ENCODE measurements at places on chromosomes 4 and X.
A peak's percentile ranks its signal among the peaks of the same experiment; 100 is the strongest.

DNA sequence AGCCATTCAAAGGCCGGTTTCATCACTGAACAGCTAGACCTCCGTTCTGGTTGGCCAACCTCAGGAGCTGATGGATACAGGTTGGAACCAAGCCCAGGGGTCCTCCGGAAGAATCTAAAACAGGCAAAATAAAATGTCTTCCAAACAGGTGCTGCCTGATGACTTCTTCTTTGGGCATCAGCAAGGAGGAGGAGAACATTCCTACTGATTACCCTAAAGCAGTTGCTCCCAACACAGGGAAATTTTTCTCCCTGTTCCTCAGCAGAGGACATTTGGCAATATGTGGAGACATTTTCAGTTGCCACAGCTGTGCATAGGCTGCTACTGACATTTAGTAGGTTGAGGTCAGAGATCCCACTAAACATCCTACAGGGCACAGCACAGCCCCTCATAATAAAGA is 319.3 kb upstream of the PPARGC1A start:
- DNase-seq = no peak

DNA sequence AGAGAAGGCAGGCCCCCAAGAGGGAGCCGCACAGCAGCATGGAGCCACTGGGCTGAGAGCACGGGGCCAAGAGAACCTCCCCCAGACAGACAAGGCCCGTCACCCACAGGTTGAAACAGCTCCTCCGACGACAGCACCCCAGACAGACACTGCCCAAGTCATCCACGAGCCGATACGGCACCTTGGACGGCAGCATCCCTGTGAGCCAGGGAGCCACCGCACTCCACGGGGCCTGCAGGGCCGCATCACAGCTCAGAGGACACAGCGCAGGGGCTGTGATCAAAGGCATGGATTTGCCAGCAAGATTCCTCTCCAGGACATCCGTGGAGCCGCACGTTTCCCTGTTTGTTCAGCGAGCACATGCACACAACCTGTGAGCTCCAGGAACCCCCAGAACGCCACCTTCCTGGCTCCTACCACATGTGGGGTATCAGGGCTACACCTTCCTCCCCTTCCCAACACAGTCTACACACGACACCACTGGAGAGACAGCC is 3.9 kb downstream of the CTBP1 start:
- DNase-seq = no peak

- peak; percentile 2 for DNase-seq
Observed at GRCh38 chrX:39258331-39258730, 457.1 kb downstream of the MID1IP1 start.

DNA sequence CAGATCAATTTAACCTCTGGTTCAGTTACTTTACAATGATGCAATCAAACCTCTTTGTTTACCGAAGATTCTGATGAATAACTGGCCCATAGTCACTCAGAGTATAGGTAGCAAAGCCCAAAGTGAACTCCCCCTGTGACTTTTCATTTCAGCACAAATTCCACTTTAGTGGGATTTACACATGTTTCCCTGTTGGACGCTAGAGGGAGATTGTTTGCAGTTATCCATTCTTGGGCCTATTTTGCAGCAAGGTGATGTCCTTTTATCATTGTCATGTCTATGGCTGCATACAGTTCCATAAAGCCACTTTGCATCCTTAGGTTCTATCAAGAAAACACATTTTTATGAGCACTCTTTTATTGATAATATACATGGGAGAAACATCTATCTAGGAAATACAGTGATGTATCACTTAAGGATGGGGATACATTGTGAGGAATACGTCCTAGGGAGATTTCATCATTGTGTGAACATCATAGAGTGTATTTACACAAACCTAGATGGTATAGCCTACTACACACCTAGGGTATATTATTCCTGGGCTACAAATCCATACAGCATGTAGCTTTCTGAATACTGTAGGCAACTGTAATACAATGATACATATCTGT is 14.5 kb upstream of the DKK2 start:
- no peak for DNase-seq

- DNase-seq = no peak
Observed at GRCh38 chrX:1558761-1559468, 21.9 kb upstream of the P2RY8 start.

GRCh38 chrX:129785160-129785947 is 5.6 kb downstream of the SASH3 start:
- DNase-seq = no peak

DNA sequence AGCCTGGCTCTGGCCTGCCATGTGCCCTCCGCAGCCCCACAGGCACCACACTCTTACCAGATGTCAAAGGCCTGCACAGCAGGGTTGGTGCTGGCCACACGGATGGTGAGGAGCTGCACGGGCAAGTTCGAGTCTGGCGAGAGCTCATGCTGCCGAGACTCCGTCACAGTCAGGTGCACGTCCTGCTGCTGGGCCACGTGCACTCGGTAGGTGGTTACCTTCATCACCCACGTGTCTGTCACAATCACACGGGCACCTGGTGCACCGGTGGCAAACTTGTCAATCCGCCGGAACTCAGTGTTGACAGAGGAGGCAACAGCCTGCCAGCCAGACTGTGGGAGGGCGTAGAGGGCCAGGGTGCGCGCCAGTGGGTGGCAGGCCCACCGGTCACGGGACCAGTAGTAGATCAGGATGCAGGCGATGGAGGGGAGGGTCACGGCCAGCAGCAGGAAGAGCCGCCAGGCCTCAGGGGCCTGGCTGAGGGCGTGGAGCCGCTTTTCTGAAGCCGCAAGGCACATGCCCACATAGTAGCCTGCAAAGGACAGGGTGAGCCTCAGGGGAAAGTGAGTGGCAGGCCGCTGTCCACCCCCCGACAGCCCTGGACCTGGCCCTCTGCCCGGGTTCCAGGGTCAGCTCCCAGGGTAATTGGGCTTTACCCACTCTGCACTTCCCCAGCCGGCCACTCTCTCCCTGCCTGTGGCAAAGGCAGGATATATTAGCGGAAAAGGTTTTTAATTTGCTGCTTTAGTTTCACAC is 2.9 kb downstream of the TMEM129 start:
- peak; percentile 78 for DNase-seq

- DNase-seq = no peak
Observed at GRCh38 chr4:187724456-187724855, 271.1 kb upstream of the ZFP42 start.

DNA sequence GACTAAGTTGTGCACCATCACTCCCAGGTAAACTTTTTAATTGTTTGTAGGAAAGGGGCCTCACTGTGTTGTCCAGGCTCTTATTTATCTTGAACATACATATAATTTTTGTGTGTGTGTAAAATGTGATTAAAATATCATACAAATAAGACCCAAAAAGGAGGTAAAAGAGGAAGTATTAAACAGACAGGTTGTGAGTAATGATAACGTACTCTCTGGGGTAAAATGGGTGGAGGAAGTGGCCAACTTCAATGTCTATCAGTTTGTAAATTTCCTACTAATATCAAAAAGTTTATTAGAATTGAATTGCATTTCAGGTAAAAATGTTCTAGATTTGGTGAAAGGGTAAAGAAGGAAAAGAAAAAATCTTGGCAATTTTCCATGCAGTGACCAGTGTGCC is 48.8 kb downstream of the SULT1E1 start:
- no peak for DNase-seq
